NCI-H2171 treated with DMSO at 0.1 percent for 48 hours (cell line): ENCODE measurements at places on chromosomes 7 and 10.

DNA sequence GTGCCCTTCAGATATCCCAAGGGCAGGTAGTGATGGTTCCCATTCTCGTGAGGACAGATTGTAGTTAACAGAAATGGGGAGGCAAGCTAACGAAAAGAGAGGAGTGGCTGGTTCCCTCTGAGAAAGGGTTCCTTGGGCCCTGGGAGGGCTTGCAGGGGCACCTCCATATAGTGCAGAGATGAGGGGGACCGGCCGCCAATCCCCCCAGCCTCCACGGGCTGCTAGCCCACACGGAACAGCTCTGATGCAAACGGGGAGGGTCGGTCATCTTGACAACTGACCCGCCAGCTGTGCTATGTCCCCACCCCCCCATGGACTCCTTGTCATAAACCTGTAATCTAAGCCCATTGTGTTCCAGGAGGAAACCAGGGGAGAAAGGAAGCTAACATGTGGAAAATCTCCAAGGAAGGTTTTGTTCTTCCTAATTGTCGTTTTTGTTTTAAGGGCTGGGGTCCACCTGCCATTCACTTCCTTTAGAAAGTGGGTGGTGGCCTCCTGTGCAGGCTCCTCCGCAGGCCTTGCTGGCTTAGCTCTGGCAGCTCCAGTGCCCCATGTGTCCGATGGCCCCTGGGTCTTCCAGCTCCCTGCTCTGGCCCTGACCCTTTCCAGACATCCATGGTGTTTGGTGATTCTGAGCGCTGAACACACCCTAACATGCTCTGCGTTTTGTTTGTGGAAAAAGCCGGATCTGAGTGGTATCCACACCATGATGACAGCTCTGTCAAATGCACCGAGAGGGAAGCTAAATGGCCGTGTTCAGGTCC lies 15.9 kb downstream of the ADCY1 start:
- no peak for DNase-seq

DNA sequence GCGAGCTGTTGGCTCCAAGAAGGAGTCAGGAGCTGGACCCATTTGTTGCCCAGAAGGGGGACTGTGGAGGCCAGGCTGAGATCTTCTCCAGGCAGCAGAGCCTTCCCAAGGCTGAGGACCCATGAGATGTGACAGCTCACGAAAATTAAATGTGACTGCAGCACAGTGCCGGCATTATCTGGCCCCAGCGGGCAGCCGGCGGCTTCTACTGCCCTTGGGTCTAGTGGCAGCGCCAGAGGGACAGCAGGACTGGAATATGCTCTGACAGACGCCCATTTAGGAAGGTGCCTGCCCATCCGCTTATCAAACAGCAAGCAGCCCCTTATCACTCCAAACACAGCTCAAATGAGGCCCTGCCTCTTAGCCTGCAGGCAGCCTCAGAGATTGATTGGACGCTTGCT lies 122.9 kb upstream of the LYZL2 start:
- DNase-seq, result no peak

- no peak for DNase-seq
Measured at GRCh38 chr7:119665796-119666195, 607.2 kb upstream of the KCND2 start.

GRCh38 chr10:128867210-128867609 lies 599.8 kb upstream of the MGMT start:
- peak; percentile 76 for DNase-seq

GRCh38 chr7:6422926-6423632 lies 24.7 kb downstream of the DAGLB start:
- no peak for DNase-seq

DNA sequence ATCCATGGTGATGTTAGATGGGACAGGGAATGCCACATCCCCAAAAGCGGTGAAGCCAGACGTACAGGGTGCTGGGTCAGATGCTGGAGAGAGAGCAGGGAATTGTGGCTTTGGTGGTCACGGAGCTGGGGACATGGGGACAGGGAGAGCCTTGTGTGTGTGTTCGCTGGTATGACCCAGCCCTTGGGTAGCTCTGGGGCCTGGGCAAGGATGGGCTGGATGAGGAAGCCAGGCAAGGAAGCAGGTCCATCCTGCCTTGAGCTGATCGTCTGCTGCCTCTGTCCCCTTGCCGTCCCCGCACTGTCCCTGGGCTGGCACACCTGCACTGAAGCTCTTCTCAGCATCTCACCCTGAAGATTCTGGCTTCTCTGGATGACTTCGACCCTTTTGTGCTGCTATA lies 15.4 kb upstream of the CLDN4 start:
- no peak for DNase-seq

DNA sequence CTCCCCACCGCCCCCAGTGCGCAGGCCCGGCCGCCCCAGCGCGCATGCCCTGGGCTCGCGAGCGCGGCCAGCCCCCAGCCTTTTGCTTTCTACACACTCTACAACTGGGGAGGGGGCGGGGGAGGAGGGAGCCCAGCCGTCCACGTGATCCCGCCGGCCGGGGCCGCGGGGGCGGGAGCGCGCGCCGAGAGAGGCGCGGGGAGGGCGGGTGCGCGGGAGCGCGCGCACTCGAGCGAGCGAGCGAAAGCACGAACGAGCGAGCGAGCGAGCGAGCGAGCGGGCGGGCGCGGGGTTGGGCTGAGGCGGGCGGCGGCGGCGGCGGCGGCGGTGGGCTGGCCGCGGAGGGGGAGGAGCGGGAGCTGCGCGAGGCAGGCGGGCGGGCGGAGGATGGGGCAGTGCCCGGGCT lies at the start of gene AUTS2:
AUTS2 (plus strand) TSS at position 395 of the 406 bp plus-strand sequence. CDS start 1,179 bp downstream, outside the sequence.
- peak; percentile 91 for DNase-seq

DNA sequence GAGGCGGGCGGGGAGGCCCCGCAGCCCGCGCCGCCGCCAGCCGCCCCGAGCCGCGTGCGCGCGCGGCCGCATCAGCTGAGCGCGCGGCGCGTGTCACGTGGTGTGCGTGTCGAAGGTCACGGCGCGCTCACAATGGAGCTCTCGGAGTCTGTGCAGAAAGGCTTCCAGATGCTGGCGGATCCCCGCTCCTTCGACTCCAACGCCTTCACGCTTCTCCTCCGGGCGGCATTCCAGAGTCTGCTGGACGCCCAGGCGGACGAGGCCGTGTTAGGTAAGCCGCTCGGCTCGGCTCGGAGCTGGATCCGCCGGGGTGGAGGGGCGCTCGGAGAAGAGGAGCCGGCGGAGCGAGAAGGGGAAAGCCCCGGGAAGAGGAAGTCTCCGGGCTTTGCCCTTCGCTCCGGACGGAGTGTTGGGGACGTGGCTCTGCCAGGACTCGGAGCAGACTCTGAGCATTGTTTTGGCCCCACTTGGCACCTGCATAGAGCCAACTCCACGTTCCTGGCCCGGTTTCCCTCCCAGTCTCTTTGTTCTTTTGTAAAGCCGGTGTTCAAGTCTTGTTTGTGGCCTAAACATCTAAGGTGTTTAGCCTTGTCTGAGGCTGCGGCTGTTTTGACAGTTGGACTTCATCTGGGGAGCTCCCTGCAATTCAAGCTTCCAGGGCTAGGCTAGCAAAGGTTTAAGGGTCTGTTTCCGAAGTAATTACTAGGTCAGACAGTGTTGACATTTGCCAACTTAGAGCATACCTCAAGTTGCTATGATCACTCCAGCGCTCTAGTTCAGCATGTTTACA lies at the start of gene COMMD3:
COMMD3 (plus strand) TSS at position 103 of the 790 bp plus-strand sequence; CDS start at position 133, 30 bp downstream.
- peak; percentile 72 for DNase-seq

DNA sequence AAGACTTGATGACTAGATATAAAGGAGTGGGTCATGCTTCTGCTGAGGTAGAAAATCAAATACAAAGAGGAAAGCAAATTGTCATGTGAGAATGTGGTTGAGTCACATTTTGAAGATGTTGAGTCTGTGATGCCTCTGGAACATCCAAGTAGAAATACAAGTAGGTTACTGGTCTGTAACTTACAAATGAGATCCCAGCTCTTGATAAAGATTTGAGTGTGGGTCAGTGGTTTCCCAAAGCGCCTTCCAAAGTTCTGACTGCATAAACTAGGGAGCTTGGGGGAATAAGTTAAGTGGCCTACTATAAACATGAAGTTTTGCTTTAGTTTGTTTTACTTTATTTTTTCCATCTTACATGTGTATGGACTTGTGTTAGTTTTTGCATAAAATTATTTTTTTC lies 144.3 kb upstream of the ETV1 start:
- no peak for DNase-seq

DNA sequence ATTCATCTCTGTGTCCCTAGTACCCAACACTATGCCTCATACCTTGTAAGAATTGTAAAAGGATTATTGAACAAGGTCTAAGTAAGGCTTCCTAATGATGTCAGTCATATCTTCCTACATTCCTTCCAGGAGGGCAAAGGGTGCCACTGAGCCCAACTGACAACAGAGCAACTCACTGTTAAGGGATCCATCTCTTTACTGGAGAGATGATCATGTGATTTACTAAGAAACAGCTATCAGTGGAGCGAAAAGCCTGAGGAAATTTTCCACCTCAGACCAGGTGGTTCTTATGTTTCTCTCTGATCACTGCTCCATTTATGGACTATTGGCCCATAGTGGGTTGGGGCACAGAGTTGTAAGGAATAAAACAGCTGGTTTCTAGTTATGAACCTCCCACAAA lies 38.9 kb upstream of the CNNM1 start:
- DNase-seq, result no peak
